Cerebellar nuclear complex (tissue), 1 donor: ENCODE measurements at places on chromosomes 1 and 21.

DNA sequence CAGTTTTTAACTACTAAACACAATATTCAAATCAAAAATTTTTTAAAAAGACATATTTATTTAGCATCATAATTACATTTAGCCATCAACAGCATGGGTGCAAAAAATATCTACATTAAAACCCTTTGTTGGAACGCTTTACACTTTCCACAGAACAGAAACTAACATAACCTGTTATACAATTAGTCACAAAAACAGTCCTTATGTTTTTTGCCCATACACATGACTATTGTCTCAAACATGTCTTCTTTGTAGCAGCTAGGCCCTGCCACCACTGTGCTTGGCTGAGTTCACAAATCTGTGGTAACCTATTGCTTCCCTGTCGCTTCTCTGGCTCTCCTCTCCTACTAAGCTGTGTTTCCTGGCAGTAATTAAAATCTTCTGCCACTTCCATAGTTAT is 1350.0 kb upstream of the ADGRL2 start:
- DNase-seq, result no peak

DNA sequence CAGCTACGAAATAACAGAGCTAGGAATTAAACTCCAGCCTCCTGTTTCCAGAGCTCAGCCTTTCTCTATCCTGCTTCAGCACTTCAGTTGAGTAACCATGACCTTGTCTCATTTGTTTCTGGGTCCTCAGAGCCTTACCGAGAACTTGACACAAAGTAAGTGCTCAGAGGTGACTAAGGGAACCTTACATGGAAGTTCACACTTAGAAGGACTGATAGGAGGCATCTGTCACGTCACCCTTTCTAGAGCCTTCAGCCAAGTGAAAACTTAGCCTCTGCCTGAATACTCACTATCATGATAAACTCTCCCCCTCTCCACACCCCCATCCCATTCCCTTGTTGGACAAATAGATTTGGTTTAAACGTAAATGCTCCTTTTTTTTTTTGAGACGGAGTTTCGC is 9.8 kb upstream of the LUZP1 start:
- DNase-seq, result no peak

DNA sequence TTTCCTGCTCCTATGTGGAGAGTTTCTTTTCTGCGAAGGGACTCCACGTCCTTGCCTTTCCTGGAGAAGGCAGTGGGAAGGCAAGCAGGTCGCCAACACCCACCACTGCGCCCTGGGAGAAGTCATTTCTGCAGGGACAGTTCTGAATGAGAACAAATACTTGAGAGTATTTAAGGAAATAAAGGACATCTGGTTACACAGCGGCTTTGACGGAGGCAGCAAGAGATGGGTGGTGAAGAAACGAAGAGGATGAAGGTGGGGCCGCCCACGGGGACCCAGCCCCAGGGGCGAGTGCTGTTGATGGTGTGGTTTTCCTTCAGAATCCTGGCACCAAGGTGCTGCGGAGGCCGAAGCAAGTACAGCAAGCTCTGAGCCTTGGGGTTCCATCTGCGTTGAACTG is 75.5 kb downstream of the PSMG1 start:
- DNase-seq, result no peak

DNA sequence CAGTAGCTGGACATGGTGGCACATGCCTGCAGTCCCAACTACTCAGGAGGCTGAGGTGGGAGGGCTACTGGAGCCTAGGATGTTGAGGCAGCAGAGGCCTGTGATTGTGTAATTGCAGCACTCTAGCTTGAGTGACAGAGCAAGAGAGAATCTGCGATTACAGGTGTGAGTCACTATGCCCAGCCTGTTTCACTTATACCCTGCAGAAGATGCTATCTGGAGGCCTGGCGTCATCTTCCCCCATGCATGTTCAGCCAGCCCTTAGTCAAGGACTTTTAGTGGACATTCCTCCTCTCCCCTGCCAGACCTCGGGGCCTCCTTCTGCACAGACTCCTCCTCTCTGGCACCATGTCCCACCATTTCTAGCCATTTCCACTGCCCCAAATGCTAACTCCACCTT is 36.3 kb upstream of the RCC2 start:
- no peak for DNase-seq

DNA sequence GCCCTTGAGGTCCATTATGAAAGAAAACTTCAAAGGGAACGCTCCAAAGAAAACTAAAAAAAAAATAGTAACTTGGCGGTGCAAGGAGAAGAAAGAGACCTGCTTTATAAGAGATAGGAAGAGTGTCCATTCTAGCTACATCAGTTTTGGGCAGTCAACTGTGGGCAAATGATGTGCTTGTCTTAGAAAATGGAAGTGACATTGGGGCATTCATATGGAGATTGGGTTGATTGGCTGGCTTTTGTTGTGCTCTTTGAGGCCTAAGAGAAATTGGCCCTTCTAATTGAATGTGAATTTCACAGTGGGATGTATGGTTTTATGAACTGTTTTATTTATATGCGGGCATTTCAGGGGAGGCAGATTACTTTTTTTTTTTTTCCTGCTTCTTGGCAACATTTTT is 13.2 kb downstream of the PPP1R12B start:
- no peak for DNase-seq

- DNase-seq, result no peak
These were observed 76.1 kb downstream of the INTS7 start for GRCh38 chr1:211959221-211959620.
